ENCODE measurements at places on chromosomes 4 and X.

DNA sequence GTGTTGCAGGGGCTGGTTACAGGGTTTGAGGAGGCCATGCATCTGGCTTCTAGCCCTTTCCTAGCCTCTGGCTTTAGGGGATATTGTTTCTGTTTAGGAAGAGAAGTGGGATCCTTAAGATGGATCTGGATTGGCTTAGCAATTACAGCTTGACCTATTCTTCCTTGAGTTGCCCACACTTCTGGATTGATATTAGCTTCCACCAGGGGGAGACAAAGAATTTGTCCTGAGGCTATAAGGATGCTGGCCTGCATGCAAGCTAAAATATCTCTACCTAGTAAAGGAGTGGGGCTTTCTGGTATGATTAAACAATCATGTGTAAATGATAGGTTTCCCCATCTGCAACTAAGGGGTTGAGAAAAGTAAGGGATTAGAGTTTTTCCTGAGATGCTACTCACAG lies 117.2 kb downstream of the TEX13C start:
- DNase-seq = no peak

- no peak for DNase-seq
These were observed 579.6 kb upstream of the IGFBP7 start for GRCh38 chr4:57689693-57690205.

DNA sequence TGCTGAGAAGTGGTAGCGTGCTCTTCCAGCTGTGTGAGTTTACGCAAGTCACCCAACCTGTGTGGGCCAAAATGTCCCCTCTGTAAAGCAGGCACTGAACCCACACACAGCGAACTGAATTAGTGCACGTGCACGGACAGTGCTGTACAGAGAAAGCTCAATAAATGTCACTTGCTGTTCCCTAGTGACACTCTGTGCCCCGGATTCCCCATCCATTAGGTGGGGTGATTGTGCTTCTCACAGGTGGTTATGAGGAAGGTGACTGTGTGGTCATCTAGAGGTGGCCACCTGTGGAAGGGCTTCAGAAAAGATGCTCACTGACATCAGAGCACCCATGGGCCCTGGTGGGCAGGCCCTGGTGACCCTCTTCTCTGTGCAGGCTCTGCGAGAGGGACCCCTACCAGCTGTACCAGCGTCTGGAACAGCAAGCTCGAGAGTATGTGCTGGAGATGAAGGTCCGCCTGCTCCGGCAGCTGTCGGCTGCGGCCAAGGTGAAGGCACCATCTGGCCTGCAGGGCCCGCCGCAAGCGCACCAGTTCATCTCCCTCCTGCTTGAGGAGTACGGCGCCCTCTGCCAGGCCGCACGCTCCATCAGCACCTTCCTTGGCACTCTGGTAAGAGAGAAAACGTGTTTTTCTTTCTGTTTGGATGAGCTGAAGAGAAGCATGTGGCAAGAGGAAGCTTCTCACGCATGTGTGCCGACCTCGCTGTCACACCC lies 94.3 kb downstream of the FAM193A start:
- DNase-seq = no peak

DNA sequence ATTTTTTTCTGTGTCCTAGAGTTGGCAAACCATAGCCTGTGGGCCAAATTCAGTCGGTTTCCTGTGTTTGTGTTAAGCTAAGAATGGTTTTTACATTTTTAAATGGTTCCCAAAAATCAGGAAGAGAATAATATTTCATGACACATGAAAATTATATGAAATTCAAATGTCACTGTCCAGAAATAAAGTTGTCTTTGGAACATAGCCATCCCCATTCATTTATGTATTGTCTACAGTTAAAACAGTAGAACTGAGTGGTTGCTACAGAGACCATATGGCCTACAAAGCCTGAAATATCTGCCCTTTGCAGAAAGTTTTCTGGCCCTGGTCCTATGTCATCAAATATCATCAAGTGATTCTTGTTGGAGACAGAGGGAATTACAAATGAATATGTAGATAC lies 15.5 kb downstream of the FRMPD4 start:
- DNase-seq = no peak

GRCh38 chr4:40736910-40737309 lies 12.8 kb upstream of the NSUN7 start:
- DNase-seq = no peak

DNA sequence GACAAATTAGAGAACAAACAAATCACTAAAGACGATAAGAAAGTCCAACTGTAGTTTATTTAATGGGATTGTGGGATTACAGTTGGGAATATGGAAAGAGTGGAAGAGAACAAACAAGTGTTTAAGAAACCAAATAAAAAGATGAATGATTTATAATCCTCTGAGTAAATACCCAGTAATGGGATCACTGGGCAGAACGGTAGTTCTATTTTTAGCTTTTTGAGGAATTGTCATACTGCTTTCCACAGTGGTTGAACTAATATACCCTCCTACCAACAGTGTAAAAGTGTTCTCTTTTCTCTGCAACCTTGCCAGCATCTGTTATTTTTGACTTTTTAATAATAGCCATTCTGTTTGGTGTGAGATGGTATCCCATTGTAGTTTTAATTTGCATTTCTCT lies 15.0 kb downstream of the C4orf51 start:
- DNase-seq = no peak

GRCh38 chr4:110792036-110792435 lies 169.2 kb upstream of the PITX2 start:
- DNase-seq = no peak

- peak; percentile 70 for DNase-seq
These were observed 17.6 kb downstream of the SLC2A9 start for GRCh38 chr4:10003666-10004065.

DNA sequence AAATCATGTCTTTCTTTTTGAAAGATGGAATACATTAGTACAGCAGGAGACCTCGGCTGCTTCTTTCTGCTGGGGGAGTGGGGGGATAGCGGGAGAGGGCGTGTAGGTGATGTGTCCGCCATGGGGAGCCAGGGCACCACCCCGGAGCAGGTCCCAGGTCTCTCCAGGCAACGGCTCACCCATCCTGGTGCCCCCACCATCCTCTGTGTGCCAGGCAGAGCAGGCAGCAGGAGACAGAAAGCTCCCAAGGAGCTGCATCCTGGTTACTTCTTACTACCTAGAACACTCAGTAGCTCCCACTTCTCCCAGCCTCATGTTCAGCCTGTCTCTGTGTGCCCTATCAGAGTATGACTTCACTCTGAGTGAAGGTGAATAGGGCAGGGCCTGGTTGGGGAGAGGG lies 23.6 kb downstream of the TNIP2 start:
- no peak for DNase-seq

DNA sequence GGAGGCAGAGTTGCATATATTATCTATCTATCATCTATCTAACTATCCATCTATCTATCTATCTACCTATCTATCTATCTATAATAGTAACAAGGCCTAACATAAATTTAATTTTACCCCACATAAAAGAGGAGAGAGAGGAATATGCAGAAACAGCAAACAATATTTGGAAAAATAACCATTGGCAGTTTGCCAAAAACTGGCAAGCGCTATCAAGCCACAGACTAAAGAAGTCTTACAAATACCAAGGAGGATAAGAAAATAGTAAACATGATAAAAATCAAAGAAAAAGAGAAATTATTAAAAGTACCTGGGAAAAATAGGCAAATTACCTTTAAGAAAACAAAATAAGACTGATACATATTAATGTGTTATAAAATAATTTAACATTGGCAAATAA lies 230.8 kb downstream of the CPXCR1 start:
- no peak for DNase-seq

GRCh38 chr4:176377780-176378179 lies 58.0 kb downstream of the SPCS3 start:
- DNase-seq = no peak

DNA sequence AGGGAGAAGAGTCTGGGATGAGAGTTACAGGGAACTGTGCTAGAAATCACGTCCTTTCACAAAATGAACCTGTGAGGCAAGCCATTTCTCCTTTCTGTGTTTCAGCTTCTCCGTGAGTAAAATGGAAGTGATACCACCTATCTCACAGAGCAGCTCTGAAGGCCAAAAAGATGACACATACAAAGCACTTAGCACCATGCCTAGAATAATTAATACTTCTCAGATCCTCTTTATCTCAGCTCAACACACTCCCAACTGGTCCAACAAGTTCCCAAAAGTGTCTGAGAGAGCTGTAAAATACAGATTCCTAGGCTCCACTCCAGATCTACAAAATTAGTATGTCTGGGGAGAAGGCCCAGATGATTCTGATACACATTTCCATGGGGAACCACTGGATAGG lies 38.3 kb downstream of the LHFPL1 start:
- DNase-seq = no peak

GRCh38 chr4:14151101-14151500 lies 523.6 kb upstream of the BOD1L1 start:
- no peak for DNase-seq

DNA sequence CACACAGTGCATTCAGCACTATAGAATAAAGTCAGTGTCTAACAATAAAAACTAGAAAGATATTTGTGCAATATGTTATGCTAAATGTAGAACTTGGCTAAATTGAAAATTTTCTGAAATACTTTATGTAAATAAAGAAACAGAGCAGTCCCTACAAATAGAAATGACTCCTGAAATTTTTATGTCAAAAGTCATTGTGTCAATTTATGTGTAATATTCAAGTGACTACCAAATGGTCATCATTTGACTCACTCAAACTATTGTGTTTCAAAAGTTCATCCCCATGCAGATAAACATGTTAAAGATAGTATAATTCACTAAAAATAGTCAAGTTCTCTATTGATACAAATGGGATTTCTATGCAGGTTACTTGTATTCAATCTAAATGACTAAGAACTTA lies 17.9 kb downstream of the LRBA start:
- no peak for DNase-seq

- DNase-seq = no peak
These were observed 8.9 kb upstream of the RUFY3 start for GRCh38 chr4:70712604-70713452.

GRCh38 chr4:80407246-80407645 lies 71.7 kb downstream of the CFAP299 start:
- no peak for DNase-seq

- no peak for DNase-seq
These were observed 50.1 kb downstream of the C4orf51 start for GRCh38 chr4:145730026-145730425.

DNA sequence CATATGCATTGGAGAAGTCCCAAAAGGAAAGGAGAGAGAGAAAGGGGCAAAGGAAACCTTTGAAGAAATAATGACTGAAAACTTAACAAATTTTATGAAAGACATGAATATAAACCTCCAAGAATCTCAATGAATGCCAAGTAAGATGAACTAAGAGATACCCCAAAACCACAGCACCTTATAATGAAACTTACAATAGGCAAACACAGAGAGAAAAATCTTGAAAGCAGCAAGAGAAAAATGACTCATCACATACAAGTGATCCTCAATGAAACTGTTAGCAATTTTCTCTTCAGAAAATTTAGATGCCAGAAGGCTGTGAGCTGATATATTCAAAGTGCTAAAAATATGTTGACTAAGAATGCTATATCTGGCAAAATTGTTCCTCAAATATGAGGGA lies 10.1 kb downstream of the SMIM10L2A start:
- DNase-seq = no peak

GRCh38 chr4:29066861-29067260 lies 1653.3 kb upstream of the PCDH7 start:
- DNase-seq = no peak

- no peak for DNase-seq
These were observed 645.9 kb upstream of the INTU start for GRCh38 chr4:126986828-126987227.

GRCh38 chrX:39903343-39903742 lies 194.4 kb downstream of the BCOR start:
- no peak for DNase-seq

DNA sequence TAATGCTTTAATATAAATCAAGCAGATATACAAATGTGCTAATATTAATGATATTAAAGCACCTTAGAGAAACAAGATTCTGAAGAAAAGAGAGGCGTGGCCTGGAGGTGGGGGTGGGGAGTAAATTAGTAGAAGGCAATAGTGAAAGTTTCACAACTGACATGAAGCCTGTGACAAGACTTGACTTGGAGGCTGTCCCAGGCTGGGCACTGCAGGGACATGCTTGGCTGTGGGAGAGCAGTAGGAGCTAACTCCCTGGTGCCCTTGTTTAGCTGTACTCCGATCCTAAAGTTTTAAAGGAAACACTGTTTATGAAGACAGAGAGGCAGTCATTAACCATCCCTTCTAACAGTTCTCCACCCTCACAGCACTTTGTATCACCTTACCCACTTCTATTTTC lies 239.0 kb upstream of the MAB21L2 start:
- no peak for DNase-seq

DNA sequence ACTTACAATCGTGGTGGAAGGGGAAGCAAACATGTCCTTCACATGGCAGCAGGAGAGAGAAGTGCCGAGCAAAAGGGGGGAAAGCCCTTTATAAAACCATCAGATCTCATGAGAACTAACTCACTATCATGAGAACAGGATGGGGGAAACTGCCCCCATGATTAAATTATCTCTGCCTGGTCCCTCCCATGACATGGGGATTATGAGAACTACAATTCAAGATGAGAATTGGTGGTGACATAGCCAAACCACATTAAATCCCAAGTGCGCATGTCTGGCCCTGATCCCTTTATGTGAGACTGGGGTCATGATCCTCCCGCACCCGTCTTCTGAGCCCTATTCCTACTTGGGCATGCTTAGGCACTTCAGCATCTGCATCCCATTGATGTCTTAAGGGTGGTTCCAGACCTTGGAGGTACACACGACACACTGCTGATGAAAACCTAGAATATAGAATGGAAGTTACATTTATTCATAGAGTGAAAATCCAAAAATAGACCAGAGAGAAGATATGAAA lies 116.0 kb downstream of the PTTG2 start:
- no peak for DNase-seq

DNA sequence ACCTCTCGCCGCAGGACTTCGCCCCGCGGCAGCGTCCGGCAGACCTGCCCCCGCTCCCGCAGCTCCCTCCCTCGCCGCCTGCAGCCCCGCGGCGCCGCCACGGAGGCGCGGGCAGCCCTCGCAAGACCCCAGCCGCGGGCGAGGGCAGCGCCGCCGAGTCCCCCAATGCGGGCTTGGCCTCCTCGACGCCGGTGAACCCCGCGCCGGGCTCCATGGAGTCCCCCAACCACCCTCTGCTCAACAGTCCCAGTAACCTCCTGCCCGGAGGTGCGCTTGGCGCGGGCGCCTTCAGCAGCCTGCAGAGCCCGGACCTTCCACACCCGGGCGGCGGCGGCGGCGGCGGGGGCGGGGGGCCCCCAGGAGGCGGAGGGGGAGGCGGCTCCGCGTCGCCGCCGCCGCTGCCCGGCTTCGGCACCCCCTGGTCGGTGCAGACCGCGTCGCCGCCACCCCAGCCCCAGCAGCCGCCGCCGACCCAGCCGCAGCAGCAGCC lies 1.2 kb downstream of the CPEB2 start:
- DNase-seq = peak; percentile 71

DNA sequence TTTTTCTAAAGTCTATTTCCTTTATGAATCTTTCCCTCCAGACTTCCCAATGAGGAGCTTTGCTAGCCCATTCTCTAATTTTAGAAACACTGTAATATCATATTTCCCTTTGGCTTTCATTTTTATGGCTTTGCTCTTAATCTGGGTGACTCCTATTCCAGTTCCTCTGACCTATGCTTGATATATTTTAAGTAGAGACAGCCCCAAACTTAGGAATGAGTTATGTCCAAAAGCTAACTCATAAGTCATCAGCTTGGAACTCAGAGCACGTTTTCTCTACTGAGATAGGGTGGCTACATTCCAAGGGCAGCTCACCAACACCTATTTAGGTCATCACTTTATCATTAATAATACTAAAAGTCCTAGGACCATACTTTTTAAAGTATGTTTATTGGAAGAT lies 77.8 kb downstream of the OR13H1 start:
- DNase-seq = no peak

GRCh38 chrX:150450519-150451177 lies 87.5 kb downstream of the MAMLD1 start:
- peak; percentile 41 for DNase-seq

GRCh38 chrX:151695583-151696340 lies 504 bp downstream of the PRRG3 start:
- DNase-seq = no peak
